Testis (tissue), 5 donors: ENCODE measurements at places on chromosomes 5 and 9.

- no peak for DNase-seq
Measured at GRCh38 chr5:65198456-65199120, 283.1 kb downstream of the ADAMTS6 start.

DNA sequence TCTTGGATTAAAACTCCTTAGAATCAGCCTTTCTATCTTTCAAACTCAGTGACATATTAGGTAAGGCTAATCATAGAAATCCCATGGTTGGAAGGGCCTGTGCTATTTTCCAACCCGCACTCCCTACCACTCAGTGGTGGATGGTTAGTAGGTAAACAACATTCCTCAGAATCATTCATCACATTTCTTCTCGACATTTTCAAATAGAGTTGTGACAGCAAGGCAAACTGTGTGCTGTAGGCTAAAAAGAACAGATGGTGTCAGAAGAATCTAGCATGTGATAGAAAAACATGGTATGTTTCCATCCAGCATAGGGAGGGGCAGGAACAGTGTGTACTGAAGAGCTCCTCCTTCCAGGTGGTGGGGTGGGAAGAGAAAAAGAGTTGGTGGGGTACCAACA lies 227.3 kb upstream of the NMUR2 start:
- no peak for DNase-seq

DNA sequence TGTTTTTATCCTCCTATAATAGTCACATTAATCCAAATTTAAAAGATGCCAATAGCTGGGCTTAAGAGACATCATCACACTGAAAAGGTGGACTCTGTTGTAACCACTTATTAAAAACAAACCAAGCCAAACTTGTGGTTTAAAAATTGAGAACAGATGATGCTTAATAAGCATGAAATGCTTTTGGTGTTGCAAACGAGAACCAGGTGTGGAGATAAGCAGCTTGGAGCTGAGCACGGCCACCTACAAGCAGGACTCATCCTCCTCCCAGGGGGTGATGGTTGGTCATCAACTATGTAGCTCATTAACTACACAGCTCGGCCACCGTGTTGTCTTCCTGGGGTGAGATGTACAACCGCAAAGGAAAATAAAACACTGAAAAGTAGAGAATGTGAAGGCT lies 154.4 kb downstream of the NPR3 start:
- DNase-seq: no peak

GRCh38 chr9:70893580-70894122 lies 227.8 kb downstream of the TRPM3 start:
- no peak for DNase-seq

- DNase-seq: no peak
Measured at GRCh38 chr9:118414676-118415075, 710.5 kb downstream of the TLR4 start.

- DNase-seq: peak; percentile 61
Measured at GRCh38 chr5:126777257-126777974, 480 bp downstream of the LMNB1 start.

GRCh38 chr5:178123966-178124925 lies 6.6 kb upstream of the RMND5B start:
- no peak for DNase-seq

- DNase-seq: peak; percentile 8
Measured at GRCh38 chr9:93260263-93261066, 76.5 kb downstream of the WNK2 start.

DNA sequence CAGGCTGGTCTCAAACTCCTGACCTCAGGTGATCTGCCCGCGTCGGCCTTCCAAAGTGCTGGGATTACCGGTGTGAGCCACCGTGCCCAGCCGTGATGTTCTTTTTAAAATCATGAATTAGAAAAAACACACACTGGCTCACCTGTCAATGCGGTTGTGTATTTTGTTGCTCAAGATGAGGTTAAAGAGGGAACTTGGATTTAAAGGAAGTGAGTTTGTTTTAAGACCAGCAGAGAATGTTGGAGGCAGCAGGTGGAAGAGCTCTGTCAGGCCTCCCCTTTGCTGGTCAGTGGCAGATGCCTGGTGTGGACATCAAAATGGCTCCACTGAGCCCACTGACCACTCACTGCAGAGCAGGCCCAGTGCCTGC lies 38.9 kb downstream of the WNK2 start:
- no peak for DNase-seq

DNA sequence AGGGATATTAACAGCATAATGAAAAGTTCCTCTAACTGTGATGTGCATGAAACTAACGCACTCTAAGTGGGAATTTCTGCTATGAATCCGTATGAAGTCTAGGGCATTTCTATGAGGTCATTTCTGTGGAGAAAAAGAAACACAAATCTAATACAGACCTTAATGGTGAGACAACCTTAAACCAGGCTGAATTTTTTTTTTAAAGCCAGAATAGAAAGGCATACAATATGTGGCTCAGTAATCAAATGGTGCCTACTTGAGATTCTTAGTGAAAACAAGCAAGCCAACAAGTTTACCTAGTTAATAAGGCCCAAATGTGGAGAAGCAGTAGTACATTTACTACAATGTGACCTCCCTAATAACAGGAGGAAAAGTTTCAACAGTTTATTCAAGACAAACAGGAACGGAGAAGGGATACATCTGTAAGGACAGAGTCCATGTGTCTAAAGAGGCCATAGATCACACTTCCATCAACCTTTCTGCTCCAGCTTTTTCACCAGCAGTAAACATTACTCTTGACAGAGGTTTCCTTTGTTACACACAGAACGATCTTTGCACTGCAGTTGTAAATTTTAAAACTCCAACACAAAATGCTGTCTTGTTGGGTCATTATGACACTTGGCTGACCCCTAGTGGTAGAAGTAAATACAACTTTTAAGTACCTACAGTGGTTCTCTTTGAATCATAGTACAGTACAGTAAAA lies 26.2 kb downstream of the CARNMT1 start:
- DNase-seq: no peak

- DNase-seq: peak; percentile 34
Measured at GRCh38 chr5:32687499-32687831, 23.7 kb upstream of the NPR3 start.

DNA sequence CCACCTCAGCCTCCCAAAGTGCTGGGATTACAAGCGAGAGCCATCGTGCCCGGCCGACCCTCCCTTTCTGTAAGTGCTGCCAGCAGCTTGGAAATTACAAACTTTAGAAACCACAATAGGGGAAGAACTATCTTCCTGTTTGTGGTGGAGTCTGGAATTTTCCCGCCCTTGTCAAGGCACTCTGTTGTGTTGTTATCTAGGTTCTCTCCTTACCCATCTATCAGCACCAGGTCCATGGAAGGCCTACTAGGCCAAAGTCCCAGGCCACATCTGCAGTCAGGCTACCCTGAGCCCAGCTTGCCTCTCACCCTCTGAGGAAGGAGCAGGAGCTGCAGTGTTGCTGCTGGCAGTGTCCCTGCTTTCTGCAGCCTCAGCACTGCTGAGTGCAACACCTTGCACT lies 214.9 kb downstream of the MCTP1 start:
- no peak for DNase-seq

DNA sequence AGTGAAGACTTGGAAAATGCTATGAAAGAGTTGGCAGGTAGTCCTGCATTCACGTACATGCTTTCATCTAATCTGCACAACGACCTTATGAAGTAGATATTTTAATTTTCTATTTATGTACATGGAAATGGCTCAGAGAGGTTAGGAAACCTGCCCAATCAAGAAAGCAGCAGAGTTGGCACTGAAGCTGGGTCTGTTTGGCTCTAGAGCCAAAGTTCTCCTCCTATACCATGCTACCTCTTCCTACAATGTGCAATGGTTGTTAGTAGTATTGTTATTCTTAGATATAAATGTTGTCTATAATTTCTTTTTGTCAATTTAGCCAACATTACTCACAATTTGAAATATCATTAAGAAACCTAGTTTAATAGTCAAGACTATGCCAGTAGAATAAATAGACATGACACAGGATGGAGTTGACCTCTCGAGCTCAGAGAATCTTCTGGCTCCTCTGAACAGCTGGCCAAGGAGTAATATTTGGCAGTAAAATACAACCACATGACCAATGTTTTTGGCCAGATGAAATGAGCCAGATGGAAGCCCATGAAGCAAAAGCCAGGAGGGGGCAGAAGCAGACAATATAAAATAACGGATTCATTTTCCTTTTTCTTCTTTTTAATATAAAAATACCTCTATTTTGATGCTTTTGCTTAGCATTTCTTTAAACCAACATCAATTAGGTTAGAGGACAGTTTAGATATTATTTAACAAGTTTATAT lies 542.3 kb downstream of the PDE4D start:
- DNase-seq: peak; percentile 32

- DNase-seq: no peak
Measured at GRCh38 chr9:87677776-87678587, 47.9 kb upstream of the CTSL start.

DNA sequence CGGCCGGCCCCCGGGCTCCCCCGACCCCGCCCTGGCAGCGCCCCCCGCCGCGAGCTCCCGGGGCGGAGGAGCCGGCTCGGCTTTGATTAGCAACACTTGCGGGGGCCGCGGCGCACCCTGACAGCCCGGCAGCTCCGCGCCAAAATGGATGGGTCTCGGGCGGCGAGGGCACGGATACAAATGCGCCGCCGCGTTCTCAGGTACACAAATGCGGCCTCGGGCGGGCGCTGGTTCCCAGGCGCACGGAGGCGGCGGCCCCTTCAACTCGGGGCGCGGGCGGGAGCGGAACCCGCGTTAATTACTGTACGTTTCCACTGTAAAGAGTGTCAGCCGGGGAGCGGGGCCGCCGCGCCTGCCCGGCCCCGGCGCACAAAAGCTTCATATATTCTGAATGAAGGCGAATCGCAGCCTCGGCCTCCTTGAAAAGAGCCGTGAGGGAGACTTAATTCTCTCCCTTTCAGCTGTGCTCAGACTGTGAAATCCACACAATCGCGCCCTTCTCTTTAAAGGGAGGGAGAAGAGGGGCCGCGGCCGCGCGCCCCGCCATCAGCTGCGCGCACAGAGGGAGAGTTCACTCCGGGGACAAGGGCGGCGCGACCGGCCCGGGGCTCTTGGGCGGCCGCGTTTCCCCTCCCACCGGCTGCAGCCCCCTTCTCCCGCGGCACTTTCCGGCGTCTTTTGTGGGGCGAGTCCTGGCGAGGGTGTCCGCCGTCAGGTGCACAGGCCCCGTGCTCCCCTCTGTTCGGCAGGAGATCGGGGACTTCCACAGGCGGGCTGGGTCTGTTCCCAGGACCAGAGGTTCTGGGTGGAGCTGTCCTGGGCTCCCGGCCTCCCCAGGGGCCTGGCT lies 27.0 kb downstream of the MSX2 start:
- peak; percentile 56 for DNase-seq

- no peak for DNase-seq
Measured at GRCh38 chr5:28648108-28648507, 1609.7 kb upstream of the CDH9 start.

DNA sequence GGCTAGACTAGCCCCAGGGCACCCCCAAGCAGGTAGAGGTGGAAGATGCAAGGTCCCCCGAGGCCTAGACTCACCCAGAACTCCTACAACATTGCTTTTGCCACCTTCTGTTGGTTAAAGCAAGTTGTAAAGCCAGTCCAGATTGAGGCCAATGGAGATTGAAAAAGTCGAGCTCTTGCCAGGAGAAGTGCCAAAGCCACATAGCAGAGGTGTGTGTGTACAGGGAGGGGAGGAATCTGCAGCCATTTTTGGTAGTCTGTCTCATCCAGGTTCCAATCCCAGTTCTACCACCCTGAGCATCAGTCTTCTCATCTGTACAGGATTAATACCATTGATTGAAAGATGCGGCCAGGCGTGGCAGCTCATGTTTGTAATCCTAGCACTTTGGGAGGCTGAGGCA lies 12.3 kb upstream of the URM1 start:
- no peak for DNase-seq

GRCh38 chr9:131817073-131817472 lies 77.2 kb upstream of the RAPGEF1 start:
- DNase-seq: no peak

- no peak for DNase-seq
Measured at GRCh38 chr9:125541840-125542243, 165.2 kb downstream of the MAPKAP1 start.

GRCh38 chr5:79794347-79794746 lies 104.7 kb downstream of the CMYA5 start:
- no peak for DNase-seq

- no peak for DNase-seq
Measured at GRCh38 chr5:168467755-168468330, 18.4 kb upstream of the RARS1 start.

DNA sequence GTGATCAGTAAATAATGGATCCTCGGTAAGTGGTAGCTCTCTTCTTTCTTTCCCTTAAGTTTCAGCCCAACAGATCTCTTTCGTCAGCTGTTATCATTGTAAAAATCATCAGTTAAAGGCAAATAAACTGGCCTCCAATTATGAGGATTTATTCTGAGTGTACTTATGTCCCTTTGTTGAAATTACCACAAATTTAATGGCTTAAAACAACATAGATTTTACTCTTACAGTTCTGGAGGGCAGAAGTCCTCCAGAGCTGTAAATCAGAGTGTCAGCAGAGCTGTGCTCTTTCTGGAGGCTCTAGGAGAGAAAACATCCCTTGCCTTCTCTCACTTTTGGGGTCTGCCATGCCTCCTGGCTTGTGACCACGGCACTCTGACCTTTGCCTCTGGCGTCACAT lies 104.6 kb downstream of the INSYN2B start:
- no peak for DNase-seq

GRCh38 chr5:171323806-171324632 lies 15.0 kb downstream of the TLX3 start:
- no peak for DNase-seq

DNA sequence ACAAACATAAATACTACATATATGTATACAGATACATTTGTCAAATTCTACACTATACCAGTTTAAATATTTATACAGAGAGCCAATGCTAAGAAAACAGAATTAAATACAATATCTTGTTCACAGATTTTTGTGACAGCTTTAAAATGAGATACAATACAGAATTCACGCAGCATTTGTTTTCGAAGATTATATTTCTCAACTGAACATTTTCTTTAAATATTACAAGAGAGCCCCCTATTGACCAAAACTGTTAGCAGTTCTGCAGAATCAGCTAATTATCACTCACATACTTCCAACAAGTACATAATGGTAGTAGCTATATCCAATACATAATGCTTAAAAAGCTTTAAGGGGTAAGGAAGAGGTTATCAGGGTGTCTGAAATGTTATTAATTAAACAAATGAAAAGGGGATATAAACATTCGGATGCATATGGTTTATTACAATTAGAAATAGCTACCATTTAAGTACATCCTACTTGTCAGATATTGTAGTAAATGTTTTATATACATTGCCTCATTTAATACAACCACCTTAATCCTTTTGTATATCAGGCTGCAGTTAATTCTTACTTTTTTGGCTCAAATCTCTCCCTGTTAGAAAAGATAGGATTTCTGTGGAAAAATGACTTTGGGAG lies 31.7 kb downstream of the ZDHHC21 start:
- DNase-seq: no peak
